Fibroblast of the conjunctiva (primary cell): ENCODE measurements at places on chromosomes 3 and 15.

DNA sequence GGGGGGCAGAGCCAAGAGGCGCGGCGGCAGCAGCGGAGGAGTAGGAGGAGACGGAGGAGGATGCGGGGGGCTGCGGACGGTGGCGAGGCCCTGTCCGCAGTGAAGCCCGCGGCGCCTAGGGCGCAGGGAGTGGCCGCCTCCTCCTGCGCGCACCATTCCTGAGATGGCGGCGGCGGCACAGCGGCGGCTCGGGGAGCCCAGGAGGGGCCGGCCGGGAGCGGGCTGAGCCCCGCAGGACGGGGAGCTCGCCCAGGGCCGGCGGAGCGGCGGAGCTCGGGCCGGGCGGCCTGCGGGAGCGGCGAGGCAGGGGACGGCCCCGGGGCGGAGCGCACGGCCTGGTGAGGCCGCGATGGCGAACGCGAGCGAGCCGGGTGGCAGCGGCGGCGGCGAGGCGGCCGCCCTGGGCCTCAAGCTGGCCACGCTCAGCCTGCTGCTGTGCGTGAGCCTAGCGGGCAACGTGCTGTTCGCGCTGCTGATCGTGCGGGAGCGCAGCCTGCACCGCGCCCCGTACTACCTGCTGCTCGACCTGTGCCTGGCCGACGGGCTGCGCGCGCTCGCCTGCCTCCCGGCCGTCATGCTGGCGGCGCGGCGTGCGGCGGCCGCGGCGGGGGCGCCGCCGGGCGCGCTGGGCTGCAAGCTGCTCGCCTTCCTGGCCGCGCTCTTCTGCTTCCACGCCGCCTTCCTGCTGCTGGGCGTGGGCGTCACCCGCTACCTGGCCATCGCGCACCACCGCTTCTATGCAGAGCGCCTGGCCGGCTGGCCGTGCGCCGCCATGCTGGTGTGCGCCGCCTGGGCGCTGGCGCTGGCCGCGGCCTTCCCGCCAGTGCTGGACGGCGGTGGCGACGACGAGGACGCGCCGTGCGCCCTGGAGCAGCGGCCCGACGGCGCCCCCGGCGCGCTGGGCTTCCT lies at the start of gene GPR27:
Gene GPR27, plus strand, starts transcription at position 155 of the 909 bp plus-strand sequence. Its CDS starts 195 bp downstream, at position 350.
- no peak for DNase-seq

DNA sequence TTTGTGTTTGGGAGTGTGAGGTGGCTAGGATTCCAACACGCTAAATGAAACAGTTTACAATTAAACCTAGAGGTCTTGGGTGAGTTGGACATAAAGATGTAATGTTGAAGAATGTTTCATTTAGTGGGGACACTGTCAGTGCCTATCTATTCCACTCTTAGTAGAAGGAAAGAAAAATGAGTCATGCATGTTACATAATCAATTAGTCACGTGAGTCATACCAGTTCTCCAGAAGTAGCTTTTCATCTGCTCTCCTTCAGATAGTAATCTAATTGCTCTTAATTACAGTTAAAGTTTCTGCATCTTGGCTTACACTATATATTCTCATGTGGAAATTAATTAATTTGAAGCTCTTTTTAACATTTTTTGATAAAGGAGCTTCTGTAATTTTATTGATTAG lies 115.7 kb upstream of the P2RY1 start:
- DNase-seq: no peak

- peak; percentile 80 for DNase-seq
Observed at GRCh38 chr3:24220859-24221657, 273.6 kb downstream of the THRB start.

DNA sequence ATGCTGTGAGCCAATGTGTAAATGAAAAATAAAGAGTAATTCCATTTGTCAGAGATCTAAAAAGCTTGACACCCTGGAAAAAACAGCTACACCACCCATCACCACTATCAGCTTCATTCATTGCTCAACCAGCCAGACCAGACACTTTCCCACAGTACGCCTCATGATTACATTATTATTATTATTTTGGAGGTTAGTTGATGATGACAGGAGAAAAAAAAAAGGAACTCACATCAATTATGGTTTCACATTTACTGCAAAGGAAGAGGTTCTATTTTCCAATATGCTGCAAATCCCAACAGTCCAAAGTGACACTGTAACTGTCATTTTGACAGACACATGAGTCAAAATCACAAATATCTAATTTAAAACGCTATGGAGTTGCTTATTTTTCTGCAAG lies 134.7 kb upstream of the TSC22D2 start:
- DNase-seq: no peak

GRCh38 chr3:104458657-104459056 lies 908.1 kb upstream of the ALCAM start:
- no peak for DNase-seq

GRCh38 chr15:69515926-69516325 lies 63.3 kb downstream of the RPLP1 start:
- DNase-seq: no peak

DNA sequence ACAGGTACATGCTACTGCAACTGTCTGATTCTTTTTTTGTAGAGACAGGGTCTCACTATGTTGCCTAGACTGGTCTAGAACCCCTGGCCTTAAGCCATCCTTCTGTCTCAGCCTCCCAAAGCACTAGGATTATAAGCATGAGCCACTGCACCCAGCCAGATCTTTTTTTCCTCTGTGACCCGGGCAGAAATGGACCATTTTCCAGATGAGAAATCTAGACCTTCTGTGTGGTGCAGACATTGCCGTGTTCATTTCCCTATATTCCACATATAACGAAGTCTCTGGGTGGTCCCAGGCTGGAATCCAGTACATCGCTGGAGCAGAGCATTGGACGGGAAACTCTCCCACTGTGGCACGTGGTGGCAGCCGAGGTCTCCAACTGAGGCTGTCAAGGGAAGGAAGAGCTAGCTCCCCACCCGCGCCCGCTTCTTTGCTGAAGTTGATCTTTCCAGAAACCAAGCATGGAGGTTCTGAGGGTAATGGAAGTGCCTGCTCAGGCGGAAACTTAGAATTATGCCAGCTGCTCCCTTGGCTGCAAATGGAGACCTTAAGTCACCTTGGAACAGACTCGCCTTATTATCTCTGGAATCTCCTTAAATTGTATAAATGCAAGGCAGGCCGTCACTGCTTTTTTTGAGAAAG lies 23.1 kb upstream of the TXNRD3 start:
- DNase-seq: no peak

GRCh38 chr15:71951134-71951533 lies 140.8 kb downstream of the NR2E3 start:
- DNase-seq: no peak

DNA sequence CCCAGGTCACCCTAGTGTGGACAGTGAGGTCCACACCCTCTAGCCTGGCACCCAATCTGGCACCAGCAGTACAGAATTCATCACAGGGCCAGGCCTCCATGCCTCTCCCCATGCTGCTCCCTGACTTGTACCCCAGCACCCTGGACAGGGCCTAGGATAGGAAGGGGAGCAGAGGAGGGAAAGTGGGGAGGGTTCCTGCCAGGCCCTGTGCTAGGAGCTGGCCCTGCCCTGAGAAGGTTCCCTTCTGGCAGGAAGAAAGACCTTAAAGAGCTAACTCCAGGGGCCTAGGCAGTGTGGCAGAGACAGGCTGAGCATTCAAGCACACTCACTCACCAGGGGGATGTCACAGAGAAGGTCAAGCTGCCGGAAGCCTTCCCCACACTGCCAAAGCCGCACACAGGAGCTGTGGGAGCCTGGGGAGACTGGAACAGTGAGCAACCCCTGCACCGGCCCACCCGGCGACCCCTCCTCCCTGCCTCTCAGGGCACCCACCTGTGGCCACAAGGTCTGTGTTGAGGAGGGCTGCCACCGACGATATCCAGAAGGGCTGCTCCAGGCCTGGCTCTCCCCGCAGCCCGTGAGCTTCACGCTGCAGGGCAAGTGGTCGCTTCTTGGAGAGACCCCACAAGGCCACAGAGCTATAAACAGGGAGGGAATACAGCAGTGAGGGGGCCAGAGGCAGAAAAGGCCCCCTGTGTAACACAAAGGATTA lies 7.4 kb downstream of the RRP9 start:
- no peak for DNase-seq

DNA sequence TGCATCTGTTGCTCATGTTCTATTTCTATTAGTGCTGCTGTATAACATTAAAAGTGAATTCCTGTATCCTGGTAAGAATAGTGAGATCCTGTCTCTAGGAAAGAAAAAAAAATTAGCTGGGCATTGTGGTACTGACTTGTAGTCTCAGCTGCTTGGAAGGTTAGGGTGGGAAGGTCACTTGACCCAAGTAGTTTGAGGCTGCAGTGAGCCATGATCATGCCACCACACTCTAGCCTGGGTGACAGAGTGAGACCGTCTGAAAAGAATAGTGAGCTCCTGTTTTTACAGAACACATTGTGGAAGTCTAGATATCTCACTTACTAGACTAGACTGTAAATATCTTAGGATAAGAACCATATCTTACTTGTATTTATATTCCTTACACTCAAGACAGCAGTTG lies 4.6 kb downstream of the ATP11B start:
- no peak for DNase-seq
